ENCODE measurements at places on chromosomes 6 and 20.

DNA sequence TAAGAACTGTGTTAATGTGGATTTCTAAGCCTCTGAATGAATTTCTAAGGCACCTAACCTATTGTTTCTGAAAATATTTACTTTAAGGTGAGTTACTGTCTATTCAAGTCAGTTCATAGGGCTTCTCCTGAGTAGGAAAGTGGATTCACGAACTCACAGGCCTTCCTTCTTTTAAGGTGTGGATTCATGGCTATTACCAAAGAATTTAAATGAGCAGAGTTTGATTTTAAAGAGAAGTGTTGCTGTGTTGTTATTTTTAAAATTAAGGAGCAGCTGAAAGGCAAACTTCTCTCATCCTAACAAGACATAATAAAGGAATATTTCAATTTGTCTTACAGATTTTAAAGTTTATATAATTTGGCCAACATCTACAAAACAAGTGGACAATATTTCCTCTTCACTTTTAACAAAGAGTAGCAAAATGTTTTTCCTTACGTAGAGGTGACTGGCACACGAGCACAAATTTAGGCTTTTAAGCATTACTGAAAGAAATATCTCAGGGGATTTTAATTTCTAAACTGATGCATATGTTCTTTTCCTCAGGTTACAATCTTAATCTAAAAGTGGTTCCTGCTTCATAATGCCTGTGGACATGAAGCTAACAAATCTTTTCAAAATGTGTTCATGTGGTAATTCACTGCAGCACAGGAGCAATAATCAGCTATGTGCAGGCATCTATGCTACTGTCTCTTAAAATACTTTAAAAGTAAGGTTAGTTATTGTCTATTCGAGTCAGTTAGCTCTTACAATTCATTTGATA lies 602 bp upstream of the TSPYL4 start:
- DNase-seq, result no peak

- peak; percentile 58 for DNase-seq
Measured at GRCh38 chr6:41288030-41288753, 1.7 kb upstream of the TREM1 start.

DNA sequence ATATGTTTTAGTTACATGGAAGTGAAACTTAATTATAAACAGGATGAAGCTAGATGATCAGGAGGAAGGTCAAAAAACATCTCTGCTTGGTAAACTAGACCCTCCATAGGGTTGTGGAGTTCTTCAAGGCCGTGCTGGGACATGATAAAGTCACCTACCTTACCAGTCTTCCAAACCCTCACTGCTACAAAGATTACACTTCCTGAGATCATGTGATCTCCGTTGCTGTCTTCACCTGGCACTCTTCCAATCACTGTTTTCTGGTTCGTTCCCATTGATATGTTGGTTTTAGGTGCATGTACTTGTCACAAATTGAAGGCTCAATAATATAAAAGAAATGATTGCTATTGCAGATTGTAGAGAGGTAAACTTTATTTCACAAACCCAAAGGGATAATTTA lies 161.5 kb upstream of the MAN1A1 start:
- DNase-seq, result no peak

DNA sequence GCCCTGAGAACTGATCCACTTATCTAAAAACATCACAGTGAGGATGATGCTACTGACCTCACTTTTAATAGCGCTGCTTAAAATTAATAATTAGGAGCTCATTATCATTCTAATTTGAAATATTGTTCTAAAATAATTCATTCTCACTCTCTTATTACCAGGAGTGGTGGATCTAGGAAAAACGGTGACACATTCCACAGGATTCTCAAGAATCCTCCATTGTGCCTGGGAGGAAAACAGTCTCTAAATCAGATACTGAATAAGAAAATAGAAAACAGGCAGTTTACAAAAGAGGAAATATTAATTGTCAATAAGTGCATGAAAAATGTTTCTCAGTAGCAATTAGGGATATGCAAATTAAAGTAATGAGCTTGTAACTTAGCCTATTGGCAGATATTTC lies 187.4 kb downstream of the TENT5A start:
- no peak for DNase-seq

DNA sequence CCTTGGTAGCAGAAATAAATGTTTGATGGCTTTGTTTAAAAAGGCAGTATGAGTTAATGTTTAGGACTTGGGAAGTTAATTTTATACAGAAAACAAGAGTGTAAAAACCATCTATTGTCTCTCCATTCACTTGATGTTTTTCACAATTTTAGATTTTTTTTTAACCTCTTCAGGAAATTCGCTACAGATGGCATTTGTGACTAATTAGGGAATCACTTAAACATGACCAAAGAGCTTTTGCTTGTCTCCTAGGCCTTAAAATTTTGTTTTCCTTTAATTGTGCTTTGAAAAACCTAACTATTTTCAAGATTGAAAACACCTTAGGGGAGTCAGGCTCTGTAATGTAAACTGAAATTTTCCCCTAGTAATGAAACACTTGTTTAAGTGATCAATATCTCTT lies 17.3 kb downstream of the TULP4 start:
- DNase-seq, result no peak

DNA sequence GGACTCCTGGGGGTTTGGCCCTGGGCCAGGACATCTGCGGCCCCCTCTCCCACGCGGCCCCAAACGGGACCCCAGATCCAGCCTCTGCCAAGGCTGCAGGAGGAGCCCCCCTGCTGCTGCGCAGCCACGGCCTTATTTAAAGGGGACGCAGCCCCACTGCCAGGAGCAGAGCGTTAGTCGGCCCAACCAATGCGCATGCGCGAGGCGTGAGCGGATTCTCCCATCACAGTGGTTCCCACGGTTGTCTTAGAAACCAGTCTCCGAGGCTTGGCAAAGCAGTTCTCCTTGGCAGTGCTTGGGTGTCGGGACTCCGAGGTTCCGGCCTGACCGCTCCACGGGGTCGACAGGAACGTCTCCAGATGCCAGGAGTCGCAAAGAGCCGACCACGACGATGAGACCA lies 288.3 kb upstream of the ZNF337 start:
- DNase-seq, result no peak

DNA sequence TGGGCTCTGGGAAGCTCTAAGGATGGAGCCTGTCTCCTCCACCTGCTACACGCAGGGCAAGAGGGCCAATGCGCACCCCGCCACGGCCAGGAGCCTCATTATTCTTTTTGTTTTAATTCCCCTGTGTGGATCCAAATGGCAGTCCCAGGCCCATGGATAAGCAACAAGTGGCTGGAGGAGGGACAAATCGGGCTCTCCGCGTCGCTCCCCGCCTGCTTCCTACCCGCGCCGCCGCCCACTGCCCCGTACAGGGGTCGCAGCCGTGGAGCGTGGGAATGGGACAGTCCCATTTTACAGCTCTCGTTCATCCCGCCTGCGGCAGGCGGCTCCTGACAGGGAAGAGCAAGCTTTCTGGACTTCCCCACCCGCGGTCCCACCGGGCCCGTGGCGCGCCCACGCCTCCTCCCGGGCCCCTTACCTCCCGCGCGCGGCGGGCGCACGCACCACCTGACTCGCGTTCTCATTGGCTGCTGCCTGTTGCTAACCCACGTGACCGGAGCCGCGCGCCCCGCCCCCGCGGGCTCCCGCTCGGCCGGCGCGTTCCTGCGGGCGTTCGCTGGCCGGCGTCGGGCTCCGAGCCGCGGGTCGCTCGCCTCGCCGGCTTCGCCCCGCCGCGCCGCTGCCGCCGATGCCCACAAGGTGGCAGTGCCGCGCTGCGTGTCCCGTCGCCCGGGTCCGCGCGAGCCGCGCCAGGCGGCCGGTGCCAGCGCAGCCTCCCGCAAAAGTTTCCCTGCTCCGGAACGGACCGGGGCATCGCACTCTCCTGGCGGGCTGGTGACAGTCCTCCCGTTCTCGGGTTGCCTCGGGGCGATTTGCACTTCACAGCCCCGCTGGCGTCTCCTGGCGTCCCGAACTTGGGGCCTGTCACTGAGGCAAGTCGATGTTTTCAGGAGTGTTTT lies 93.3 kb downstream of the CD83 start:
- DNase-seq, result peak; percentile 83

- DNase-seq, result no peak
Measured at GRCh38 chr6:143775336-143775735, 67.8 kb upstream of the LTV1 start.

GRCh38 chr6:21992178-21992967 lies 304.5 kb downstream of the PRL start:
- peak; percentile 42 for DNase-seq

DNA sequence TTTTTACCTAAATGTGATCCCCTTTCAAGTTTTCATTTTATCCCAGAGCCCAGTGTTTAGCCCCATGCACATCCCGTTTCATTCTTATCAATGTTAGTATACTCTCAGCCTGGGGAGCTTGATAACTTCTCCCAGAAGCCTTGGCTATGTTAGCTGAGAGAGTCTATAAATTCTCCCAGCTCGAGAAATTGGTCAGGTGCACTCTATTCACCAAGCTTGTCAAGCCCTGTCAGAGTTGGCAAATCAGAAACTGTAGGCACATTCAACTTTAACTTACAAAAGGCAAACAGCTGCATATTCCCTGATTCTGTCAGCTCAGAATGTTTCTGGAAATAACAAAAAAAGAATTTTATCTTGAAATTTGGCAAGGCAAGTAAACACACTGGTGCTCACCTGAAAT lies 62.2 kb upstream of the IMPG1 start:
- no peak for DNase-seq

- DNase-seq, result no peak
Measured at GRCh38 chr6:74439123-74439811, 743.3 kb downstream of the CD109 start.

GRCh38 chr20:40584130-40584809 lies 104.8 kb downstream of the MAFB start:
- no peak for DNase-seq

DNA sequence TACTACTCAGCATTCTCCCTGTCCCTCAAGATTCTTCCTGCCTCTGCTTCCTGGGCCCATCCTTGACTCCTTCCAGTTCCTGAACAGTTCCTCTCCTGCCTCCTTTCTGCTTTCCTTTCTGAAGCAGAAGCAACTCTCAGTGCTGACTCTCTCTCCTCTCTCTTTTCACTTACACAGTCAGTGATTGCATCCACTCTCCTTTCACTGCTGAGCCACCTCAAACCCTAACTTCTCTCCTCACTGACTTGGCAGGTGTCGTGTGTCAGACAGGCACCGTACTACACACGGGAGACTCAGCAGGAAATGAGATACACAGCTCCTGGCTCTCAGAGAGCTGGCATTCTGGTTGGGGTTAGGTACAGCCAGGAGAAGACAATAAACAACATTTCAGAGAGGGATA lies 5.6 kb downstream of the ABHD16A start:
- DNase-seq, result peak; percentile 42

DNA sequence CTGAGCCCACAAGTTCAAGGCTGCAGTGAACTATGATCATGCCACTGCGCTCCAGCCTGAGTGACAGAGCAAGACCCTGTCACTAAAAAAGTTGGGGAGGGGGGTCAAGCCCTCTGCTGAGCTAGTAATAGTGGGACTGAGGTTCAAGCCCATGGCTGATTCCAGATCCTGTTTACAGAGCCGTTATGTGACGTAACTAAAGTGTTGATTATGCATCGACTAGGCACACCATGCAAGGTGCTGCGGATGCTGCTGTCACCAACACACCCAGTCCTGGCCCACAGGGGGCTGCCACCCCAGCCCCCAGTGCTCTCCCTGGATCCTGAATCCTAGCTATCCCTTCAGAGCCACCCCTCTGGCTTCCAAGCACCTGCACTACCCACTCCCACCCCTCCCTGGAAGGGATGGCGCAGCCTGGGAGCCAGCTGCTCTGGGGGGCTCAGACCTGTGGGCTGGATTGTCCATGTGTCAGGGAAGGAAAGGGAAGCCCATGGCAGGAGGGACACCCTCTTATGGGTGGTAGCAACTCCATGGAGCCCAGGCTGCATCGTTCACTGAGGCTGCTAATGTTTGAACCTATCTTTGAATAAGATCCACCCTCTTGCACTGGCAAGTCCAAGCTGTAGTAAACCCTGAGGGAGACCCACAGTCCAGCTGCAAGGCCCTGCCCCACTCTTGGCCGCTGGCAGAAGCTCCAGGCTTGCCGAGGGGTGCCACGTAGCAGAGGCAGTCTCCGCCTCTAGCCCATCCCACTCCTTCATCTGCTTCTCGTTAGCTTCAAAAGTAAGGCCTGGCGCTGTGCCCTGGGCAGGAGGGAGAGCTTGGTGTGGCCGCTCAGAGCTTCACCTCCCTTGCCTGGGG lies 95.0 kb downstream of the SNX5 start:
- DNase-seq, result no peak

DNA sequence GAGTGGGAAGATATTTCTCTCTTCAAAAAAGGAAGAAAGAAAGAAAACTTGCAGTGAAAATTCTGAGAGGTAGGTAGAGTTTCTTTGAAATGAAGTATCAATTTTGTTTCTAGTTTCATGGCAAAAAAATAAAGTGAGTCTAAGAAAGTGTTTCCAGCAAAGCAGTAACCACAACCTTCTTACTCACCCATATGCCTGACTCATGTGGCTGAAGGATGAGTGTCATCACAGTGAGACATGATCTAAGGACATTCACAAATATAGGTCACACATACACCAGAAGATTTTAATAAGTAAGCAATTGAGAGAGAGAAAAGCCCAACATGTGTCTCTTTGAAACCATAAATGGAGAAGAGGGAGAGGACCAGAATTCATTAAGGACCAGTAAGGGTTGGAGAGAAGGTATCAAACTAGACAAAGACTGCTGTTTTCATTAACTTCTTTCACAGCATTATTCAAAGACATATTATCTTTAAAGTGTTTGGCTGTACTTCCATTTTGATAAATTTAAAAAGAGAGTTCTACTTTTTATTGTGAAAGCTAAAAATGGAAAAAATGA lies 169.5 kb downstream of the FRK start:
- peak; percentile 84 for DNase-seq

GRCh38 chr6:131001945-131002660 lies 60.9 kb downstream of the EPB41L2 start:
- DNase-seq, result no peak

GRCh38 chr6:626236-626635 lies 30.7 kb downstream of the HUS1B start:
- no peak for DNase-seq

GRCh38 chr6:168939796-168940195 lies 313.9 kb downstream of the THBS2 start:
- DNase-seq, result no peak

GRCh38 chr20:24032400-24032898 lies 43.9 kb upstream of the GGTLC1 start:
- DNase-seq, result no peak

GRCh38 chr6:170053966-170054661 lies 236.8 kb downstream of the DLL1 start:
- DNase-seq, result no peak

DNA sequence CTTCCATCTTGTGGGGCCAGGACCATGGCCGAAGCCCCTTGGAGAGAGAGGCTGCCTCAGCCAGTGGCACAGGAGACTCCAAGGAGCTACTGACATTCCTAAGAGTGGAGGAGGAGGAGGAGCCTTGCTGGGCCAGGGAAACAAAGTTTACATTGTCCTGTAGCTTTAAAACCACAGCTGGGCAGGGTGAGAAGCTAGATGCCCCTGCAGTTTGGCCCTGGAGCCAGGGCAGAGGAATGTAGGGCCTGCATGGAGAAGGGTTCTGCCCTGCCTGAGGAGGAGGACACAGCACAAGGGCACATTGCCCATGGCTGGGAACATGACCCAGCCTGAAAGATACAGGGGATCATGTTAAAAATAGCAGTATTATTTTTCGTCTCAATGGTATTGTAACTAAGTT lies 37.4 kb downstream of the PLCG1 start:
- no peak for DNase-seq

- DNase-seq, result no peak
Measured at GRCh38 chr20:61643656-61644377, 391.8 kb downstream of the CDH4 start.

GRCh38 chr20:51758978-51759544 lies 9.1 kb downstream of the ATP9A start:
- DNase-seq, result no peak

Data from mammary epithelial cell (primary cell).